ENCODE measurements at places on chromosomes 7 and 10.

DNA sequence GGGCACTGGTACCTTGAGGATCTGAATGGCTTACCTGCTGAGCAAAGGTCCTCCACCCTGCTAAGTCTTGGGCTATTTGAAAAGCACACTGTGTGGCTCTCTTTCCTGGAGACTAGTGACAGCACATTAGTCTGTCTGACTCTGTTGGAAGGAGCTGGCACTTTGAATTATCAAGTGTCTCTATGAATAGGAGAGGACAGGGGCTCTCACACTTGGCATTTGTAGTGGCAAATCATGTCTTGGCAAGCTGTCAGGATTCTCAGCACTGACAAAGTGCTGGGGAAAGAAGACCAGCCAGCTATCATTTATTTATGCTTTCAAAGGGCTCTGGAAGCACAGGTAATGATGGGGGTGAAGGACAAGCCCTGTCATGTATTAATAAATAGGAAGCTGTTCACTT is 62.8 kb downstream of the MTPN start:
- no peak for DNase-seq

GRCh38 chr7:15751191-15751701 is 64.8 kb upstream of the MEOX2 start:
- DNase-seq = peak; percentile 40

DNA sequence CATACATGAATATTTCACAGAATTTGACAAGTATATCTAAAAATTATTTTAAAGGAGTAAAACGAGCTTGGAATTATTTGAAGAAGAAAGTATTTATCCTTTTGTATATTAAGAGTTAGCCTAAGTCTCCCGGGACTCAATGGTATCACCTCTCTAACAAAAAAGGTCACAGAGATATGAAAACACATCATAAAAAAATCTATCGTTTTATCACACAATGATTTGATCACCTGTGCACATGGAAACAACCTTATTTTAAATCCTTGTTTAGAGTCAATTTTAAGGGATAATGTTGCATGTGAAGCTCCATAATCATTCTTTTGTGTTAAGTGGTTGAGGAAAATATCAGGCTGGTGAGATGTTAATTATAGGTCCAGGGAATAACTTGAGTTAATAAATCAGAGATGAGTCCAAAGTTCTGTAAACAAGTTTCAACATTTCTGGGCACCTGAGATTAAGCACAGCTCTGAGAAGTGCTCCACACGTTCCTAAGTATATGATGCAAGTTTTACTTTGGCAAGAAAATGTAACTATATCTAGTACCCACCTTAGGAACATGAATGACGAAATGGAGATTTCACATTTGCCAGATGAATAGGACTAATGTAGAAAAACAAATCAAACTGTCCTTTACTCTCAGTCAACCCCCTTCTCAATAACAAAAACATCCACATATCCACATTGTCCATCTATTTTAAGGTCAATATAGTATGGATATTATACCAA is 148.5 kb upstream of the AKR1E2 start:
- peak; percentile 31 for DNase-seq

DNA sequence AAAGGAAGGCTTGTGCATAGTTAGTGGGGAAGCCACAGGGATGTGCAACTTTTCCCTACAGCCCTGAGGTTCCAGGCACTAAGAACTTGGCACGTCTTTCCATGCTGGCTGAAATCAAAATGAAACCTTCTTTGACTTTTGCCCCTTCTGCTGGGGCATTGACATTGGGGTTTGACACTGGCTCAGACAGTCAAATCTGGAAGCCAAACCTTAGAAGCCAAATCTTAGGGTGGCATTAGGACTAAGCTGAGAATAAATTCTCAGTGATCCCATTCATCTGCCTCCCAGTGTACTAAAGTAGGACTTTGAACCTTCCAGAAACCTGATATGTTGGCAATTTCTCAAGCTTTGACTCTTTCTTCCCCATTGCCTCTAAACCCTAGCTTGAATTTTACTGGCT is 31.3 kb upstream of the INSYN2A start:
- no peak for DNase-seq

DNA sequence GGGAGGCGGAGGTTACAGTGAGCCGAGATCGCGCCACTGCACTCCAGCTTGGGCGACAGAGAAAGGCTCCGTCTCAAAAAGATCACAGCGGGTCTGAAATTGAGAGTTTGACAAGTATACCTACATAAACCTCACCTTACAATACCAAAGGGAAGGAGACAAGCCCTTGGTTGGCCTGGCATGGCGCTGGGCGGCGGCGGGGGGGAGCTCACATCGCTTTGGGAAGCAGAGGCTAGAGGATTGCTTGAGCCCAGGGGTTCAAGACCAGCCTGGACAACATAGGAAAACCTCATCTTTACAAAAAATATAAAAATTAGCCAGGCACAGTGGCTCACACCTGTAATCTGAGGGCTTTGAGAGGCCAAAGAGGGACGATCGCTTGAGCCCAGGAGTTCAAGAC is 1.1 kb upstream of the ARPC1A start:
- no peak for DNase-seq

- no peak for DNase-seq
These were observed 21.0 kb upstream of the AGMO start for GRCh38 chr7:15582773-15583172.

DNA sequence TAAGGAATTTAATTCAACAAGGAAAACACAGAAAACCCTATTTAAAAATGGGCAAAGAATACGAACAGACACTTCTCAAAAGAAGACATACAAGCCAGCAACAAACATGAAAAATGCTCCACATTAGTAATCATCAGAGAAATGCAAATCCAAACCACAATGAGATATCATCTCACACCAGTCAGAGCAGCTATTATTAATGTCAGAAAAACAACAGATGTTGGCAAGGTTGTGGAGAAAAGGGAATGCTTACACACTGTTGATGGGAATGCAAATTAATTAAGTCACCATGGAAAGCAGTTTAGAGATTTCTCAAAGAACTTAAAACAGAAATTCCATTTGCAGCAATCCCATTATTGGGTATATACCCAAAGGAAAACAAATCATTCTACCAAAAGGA is 55.2 kb downstream of the GCC1 start:
- peak; percentile 14 for DNase-seq

Data from M059J (cell line).